ENCODE measurements at places on chromosomes 13 and 19. TPM values are rescaled to one million over a fixed set of nuclear protein-coding genes. Genes with fewer than 3 reads are reported as not detected.

GRCh38 chr13:29994911-29995595 is 144.6 kb upstream of the UBL3 start:
- H3K27me3 ChIP-seq, result no peaks in the 10 kb centered on the region
- no peak overlapping the region for H3K4me3 ChIP-seq
- DNase-seq, result no peak
- H3K27ac ChIP-seq, result no peak overlapping the region

- H3K4me3 ChIP-seq, result no peak overlapping the region
- H3K27me3 ChIP-seq, result no peaks in the 10 kb centered on the region
- H3K36me3 ChIP-seq, result no peaks in the 10 kb centered on the region
- H3K27ac ChIP-seq, result no peak overlapping the region
- DNase-seq, result no peak
- H3K4me1 ChIP-seq, result no peaks in the 10 kb centered on the region
These were observed 20.1 kb downstream of the ZSCAN5A start for GRCh38 chr19:56294549-56294948.

The TLE6 gene
- total RNA-seq, result 6.4 TPM

GRCh38 chr13:19681517-19681916 is 48.1 kb downstream of the MPHOSPH8 start:
- no peak overlapping the region for H3K4me3 ChIP-seq
- peaks cover 3% of the 10 kb centered on the region for H3K36me3 ChIP-seq
- no peak overlapping the region for H3K27ac ChIP-seq
- no peaks in the 10 kb centered on the region for H3K4me1 ChIP-seq
- no peaks in the 10 kb centered on the region for H3K27me3 ChIP-seq

DNA sequence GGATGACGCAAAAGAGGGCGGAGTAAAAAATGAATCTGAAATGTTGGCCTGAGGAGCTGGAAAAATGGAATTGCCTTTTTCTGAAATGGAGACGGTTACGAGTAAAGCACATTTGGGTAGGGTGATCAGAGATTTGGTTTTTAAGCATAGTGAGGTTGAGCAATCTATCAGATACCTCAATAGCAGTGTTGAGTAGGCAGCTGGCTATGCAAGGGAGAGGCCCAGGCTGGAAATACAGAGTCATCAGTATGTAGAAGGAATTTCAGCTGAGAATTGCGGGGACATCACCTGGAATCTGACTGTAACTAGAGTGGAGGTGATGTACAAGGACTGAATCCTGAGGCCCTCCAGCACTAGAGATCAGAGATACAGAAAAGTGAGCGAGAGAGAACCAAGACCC is 224.8 kb downstream of the LMO7 start:
- H3K4me1 ChIP-seq, result no peaks in the 10 kb centered on the region
- no peak overlapping the region for H3K4me3 ChIP-seq
- H3K36me3 ChIP-seq, result no peaks in the 10 kb centered on the region
- no peak overlapping the region for H3K27ac ChIP-seq
- no peak for DNase-seq

DNA sequence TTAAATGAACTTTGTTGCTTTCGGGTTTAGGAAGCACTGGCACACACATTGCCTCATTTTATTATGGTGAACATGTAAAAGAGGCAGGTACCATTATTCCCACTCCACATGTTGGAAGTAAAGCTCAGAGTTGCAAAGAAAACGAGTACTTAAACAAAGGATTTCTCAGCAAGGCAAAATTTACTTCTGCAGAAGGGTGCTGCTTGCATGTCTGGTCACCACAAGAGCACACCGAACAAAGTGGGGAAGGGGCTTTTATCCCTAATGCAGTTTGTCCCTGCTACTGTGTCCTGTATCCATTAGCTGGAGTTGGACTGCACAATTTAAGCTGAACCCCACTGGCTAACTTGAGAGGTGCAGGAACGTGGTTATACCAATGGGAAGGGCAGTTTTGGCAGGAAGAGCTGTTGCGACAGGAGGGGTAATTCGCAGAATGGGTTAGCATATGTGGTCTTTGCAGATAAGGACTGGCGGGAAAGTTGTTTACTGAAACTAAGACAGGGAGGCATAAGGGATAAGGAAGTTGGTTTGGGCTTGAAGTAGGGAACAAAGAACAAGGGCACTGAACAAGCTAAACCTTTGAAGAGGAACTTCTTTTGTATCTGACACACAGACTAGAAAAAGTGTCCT is 545.5 kb downstream of the UQCRFS1 start:
- no peaks in the 10 kb centered on the region for H3K4me1 ChIP-seq
- no peak overlapping the region for H3K27ac ChIP-seq
- no peaks in the 10 kb centered on the region for H3K27me3 ChIP-seq
- no peak overlapping the region for H3K4me3 ChIP-seq
- no peak for DNase-seq
- H3K36me3 ChIP-seq, result no peaks in the 10 kb centered on the region

- no peak for DNase-seq
- H3K4me1 ChIP-seq, result no peaks in the 10 kb centered on the region
- no peaks in the 10 kb centered on the region for H3K36me3 ChIP-seq
- H3K4me3 ChIP-seq, result no peak overlapping the region
- no peak overlapping the region for H3K27ac ChIP-seq
These were observed 190.9 kb downstream of the COL4A1 start for GRCh38 chr13:110116072-110116487.

The TGFBR3L gene
- 0.16 TPM for total RNA-seq

The SLC27A1 gene
- total RNA-seq, result 2.3 TPM

GRCh38 chr13:73991884-73992283 is 142.3 kb downstream of the KLF12 start:
- no peak for DNase-seq
- H3K4me3 ChIP-seq, result no peak overlapping the region
- H3K4me1 ChIP-seq, result 0 out of 2 replicates have a peak, but pooled peaks cover 5% of the 10 kb centered on the region

DNA sequence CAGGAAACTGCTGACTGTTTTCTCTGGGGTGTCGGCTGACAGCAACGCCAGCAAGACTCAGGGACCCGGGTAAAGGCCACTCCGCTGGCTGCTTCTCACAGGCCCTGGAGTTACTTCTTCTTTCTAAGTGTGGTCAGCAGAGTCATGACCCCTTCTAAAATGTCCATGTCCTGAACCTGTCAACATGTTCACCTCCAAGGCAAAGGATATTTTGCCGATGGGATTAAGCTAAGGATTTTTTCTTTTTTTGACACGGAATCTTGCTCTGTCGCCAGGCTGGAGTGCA is 7.9 kb downstream of the PEX11G start:
- H3K36me3 ChIP-seq, result no peaks in the 10 kb centered on the region
- no peak overlapping the region for H3K4me3 ChIP-seq
- H3K27me3 ChIP-seq, result no peaks in the 10 kb centered on the region
- H3K4me1 ChIP-seq, result no peaks in the 10 kb centered on the region
- H3K27ac ChIP-seq, result no peak overlapping the region

The MAU2 gene
- 37.3 TPM for total RNA-seq

- H3K36me3 ChIP-seq, result no peaks in the 10 kb centered on the region
- H3K27ac ChIP-seq, result no peak overlapping the region
- no peak for DNase-seq
- no peaks in the 10 kb centered on the region for H3K27me3 ChIP-seq
- no peak overlapping the region for H3K4me3 ChIP-seq
These were observed 25.9 kb downstream of the ZFR2 start for GRCh38 chr19:3842948-3843347.

The SLC6A16 gene
- total RNA-seq, result 1.7 TPM

GRCh38 chr13:53778937-53779336 is 750.3 kb downstream of the OLFM4 start:
- no peaks in the 10 kb centered on the region for H3K4me1 ChIP-seq
- no peak overlapping the region for H3K4me3 ChIP-seq
- no peak overlapping the region for H3K27ac ChIP-seq
- no peak for DNase-seq
- no peaks in the 10 kb centered on the region for H3K27me3 ChIP-seq
- H3K36me3 ChIP-seq, result no peaks in the 10 kb centered on the region

The TYROBP gene
- total RNA-seq, result 0.54 TPM

The EID2 gene
- total RNA-seq, result 9.7 TPM

The NKPD1 gene
- 0.13 TPM for total RNA-seq

- H3K36me3 ChIP-seq, result no peaks in the 10 kb centered on the region
- H3K27me3 ChIP-seq, result no peaks in the 10 kb centered on the region
- DNase-seq, result no peak
- no peak overlapping the region for H3K4me3 ChIP-seq
These were observed 472.8 kb downstream of the OLFM4 start for GRCh38 chr13:53501387-53501786.

DNA sequence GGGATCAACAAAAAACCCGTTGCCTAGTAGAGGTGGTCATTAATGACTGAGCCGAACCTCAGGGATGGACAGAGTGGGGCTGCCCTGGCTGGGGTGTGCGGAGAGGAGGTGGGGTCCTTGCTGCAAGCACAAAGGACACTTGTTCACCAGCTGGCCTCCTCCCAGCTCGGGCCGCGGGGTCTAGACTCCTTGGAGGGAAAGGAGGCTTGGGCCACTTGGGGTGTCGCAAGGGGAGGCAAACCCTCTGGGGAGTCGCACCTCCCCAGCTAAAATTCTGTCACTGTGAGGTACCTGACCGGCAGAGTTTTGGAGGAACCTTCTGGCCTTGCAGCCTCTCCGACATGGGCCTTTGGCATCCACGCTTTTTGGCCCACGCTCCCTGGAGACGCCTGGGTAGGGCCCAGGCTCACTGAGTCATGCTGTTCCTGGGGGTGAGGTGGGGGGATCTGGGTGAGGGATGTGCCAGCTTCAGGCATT is 8.2 kb downstream of the KLHL26 start:
- no peaks in the 10 kb centered on the region for H3K27me3 ChIP-seq
- H3K36me3 ChIP-seq, result no peaks in the 10 kb centered on the region
- no peak for DNase-seq
- no peak overlapping the region for H3K27ac ChIP-seq
- no peak overlapping the region for H3K4me3 ChIP-seq
- peaks cover 17% of the 10 kb centered on the region for H3K4me1 ChIP-seq

The YJU2 gene
- total RNA-seq, result 29.1 TPM

- H3K27ac ChIP-seq, result peak overlapping the region; percentile 84
- H3K4me1 ChIP-seq, result peaks cover 5% of the 10 kb centered on the region
- H3K36me3 ChIP-seq, result no peaks in the 10 kb centered on the region
These were observed 511 bp downstream of the GARRE1 start for GRCh38 chr19:34254698-34255432.

DNA sequence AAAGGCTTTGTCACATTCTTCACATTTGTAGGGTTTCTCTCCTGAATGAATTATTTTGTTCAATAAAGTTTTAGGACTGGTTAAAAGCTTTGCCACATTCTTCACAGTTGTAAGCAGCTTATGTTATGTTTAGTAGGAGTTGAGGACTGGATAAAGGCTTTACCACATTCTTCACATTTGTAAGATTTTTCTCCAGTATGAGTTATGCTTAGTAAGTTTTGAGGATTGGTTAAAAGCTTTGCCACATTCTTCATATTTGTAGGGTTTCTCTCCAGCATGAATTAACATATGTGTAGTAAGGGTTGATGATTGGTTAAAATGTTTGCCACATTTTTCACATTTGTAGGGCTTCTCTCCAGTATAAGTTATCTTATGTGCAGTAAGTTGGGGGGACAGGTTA is 79.9 kb downstream of the ZNF431 start:
- H3K4me1 ChIP-seq, result no peaks in the 10 kb centered on the region
- no peak for DNase-seq
- H3K27me3 ChIP-seq, result no peaks in the 10 kb centered on the region
- no peak overlapping the region for H3K4me3 ChIP-seq
- no peak overlapping the region for H3K27ac ChIP-seq
- no peaks in the 10 kb centered on the region for H3K36me3 ChIP-seq

GRCh38 chr13:69109891-69110525 is 997.6 kb upstream of the ATXN8OS start:
- H3K36me3 ChIP-seq, result no peaks in the 10 kb centered on the region
- H3K4me3 ChIP-seq, result no peak overlapping the region
- H3K27ac ChIP-seq, result no peak overlapping the region
- no peaks in the 10 kb centered on the region for H3K4me1 ChIP-seq

The KCNN1 gene
- 0.43 TPM for total RNA-seq

- no peaks in the 10 kb centered on the region for H3K27me3 ChIP-seq
- H3K27ac ChIP-seq, result no peak overlapping the region
- no peak for DNase-seq
- H3K4me3 ChIP-seq, result no peak overlapping the region
These were observed 28.4 kb downstream of the AMER2 start for GRCh38 chr13:25143706-25144105.

GRCh38 chr19:38506723-38507550 is 73.4 kb downstream of the RYR1 start:
- H3K36me3 ChIP-seq, result no peaks in the 10 kb centered on the region
- no peaks in the 10 kb centered on the region for H3K4me1 ChIP-seq
- H3K4me3 ChIP-seq, result no peak overlapping the region
- no peak overlapping the region for H3K27ac ChIP-seq

DNA sequence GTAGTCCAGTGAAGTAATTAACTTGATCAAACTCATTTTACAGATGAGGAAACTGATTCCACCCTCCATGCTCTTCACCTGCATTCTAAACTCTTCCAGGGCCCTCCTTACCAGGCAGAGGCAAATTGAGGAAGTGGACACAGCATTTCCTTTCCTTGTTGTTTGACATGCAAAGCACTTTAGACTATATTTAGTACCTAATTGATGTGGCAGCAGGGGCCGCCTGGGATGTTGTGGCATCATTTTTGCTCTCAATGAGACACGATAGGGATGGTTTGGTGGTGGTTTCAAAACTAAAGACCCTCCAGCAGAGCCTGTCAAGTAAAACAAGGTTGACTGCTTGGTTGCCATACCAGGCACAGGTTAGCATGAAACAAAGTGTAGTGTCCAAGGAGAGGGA is 7.9 kb downstream of the SIPA1L3 start:
- peaks cover 42% of the 10 kb centered on the region for H3K4me1 ChIP-seq
- DNase-seq, result peak; percentile 77
- H3K27ac ChIP-seq, result peak overlapping the region; percentile 87

GRCh38 chr13:78606471-78607408 is 3.4 kb upstream of the POU4F1 start:
- no peak for DNase-seq
- H3K36me3 ChIP-seq, result no peaks in the 10 kb centered on the region
- H3K4me1 ChIP-seq, result peaks cover 8% of the 10 kb centered on the region
- H3K4me3 ChIP-seq, result no peak overlapping the region
- H3K27ac ChIP-seq, result no peak overlapping the region
- peaks cover 23% of the 10 kb centered on the region for H3K27me3 ChIP-seq

- DNase-seq, result no peak
- peak overlapping the region; percentile 91 for H3K4me3 ChIP-seq
- peaks cover 3% of the 10 kb centered on the region for H3K36me3 ChIP-seq
- H3K4me1 ChIP-seq, result peaks cover 30% of the 10 kb centered on the region
These were observed 791 bp downstream of the PRKD2 start for GRCh38 chr19:46715975-46716671.

GRCh38 chr19:23314505-23315251 is 64.5 kb upstream of the ZNF724 start:
- no peak for DNase-seq
- H3K27ac ChIP-seq, result no peak overlapping the region
- H3K36me3 ChIP-seq, result no peaks in the 10 kb centered on the region
- no peaks in the 10 kb centered on the region for H3K4me1 ChIP-seq
- H3K4me3 ChIP-seq, result no peak overlapping the region
- no peaks in the 10 kb centered on the region for H3K27me3 ChIP-seq

The ZNF296 gene
- total RNA-seq, result 21.3 TPM

DNA sequence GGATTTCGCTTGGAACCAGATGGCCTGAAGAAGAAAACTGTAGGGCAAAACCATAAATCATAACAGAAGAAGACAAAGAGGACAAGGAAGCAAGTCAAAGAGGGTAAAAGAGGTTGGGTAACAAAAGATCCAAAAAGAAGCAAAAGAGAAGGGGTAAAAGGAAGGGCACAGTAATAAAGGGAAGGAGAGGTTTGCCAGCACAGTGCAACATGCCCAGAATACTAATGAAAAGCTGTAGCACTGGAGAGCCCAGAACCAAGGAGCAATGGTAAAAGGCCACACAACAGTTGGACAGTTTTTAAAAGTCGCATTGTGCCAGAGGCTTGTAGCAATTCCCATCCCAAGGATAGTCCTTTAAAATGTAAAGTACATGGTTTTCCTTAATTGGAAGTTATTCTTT is 506.6 kb downstream of the PCDH9 start:
- no peaks in the 10 kb centered on the region for H3K36me3 ChIP-seq
- H3K4me1 ChIP-seq, result no peaks in the 10 kb centered on the region
- no peaks in the 10 kb centered on the region for H3K27me3 ChIP-seq
- DNase-seq, result no peak

All from GM12878 (cell line).